ENCODE measurements at places on chromosomes 6 and 20. TPM values are rescaled to one million over a fixed set of nuclear protein-coding genes. Genes with fewer than 3 reads are reported as not detected.

- DNase-seq = no peak
Measured at GRCh38 chr20:34544109-34544796, 14.3 kb upstream of the MAP1LC3A start.

DNA sequence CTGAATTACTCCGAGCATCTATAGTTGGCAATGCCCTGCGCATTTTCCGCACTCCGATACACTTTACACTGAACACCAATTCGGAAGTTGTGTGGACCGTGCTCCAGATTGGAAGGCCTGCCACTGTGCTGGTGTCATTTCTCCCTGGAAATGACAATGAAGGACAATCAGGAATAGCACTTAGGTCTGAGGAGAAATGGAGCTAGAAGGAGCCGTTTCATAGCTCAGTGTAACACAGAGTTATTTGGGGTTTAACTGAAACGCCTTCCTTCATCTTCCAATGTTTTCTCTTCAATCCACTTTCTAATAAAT is 501 bp upstream of the PLA2G7 start:
- DNase-seq = no peak

DNA sequence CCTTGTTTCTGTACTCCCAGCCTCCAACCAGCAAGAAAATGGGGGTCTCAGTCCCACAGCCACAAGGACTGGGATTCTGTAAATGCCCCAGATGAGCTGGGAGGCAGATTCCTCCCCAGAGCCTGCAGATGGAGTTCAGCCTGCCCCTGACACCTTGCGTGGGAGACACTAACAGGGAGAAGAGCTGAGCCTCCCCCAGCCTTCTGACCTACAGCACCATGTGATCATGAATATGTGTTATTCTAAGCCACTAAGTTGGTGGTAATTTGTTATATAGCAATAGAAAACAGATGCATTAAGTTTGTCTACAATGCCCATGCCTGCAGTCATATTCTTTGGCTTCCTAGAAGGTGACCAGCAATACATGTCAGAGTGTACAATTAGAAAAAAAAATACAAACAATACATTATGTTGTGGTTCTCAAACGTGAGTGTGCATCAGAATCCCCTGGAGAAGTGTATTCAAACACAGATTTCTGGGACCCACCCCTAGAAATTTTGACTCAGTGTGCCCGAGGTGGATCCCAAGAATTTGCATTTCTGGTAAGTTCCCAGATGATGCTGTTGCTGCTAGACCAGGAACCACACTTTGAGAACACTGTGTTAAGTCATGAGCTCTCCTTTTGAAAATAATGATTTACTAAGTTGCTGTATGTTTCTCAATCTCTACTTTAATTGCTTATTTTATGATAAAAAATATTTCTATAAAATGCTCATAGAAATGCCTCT is 39.9 kb downstream of the SLC22A3 start:
- DNase-seq = no peak

GRCh38 chr20:47466704-47467459 is 34.8 kb upstream of the NCOA3 start:
- no peak for DNase-seq

- DNase-seq = no peak
Measured at GRCh38 chr20:22180244-22180643, 404.1 kb downstream of the FOXA2 start.

GRCh38 chr6:131937226-131937625 is 13.9 kb downstream of the CCN2 start:
- DNase-seq = no peak

DNA sequence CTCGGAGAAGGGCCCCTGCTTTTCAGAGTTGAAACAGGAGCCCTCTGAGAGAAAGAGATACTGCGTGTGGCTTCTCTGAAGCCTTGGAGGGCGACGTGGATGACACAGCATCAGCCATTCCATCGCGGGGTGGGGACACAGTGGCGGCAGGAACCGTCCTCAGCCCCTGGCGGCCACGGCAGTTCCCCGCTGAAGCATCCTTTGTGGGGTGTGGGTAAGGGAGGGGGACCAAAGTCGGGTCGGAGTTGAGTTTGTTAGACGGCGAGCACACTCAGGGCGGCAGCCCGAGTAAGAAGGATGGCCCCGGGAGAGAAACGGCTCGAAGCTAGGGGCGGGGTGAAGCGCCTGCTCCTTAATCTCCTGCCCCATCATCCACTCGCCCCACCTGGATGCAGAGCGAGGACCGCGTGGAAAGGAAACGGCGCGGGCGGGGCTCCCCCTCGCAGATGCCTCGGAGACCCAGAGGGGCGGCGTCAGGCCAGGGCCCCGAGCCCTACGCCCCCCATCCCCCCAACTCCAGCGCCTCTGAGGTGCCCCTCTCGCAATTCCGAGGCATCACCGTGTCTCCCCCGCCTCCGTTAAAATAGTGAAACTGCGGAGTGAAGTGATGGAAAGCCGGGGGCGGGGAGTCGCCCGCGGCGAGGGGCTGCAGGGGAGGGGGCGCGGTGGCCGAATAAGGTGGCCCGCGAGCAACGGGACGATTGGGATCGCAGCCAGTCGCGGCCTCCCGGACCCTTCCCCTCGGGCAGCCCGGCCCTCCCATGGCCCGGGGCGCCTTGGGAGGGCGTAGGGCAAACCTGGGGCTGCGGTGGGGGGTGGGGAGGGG is 796 bp upstream of the RREB1 start:
- DNase-seq = no peak

GRCh38 chr6:32371229-32371628 is 474 bp downstream of the TSBP1 start:
- peak; percentile 73 for DNase-seq

DNA sequence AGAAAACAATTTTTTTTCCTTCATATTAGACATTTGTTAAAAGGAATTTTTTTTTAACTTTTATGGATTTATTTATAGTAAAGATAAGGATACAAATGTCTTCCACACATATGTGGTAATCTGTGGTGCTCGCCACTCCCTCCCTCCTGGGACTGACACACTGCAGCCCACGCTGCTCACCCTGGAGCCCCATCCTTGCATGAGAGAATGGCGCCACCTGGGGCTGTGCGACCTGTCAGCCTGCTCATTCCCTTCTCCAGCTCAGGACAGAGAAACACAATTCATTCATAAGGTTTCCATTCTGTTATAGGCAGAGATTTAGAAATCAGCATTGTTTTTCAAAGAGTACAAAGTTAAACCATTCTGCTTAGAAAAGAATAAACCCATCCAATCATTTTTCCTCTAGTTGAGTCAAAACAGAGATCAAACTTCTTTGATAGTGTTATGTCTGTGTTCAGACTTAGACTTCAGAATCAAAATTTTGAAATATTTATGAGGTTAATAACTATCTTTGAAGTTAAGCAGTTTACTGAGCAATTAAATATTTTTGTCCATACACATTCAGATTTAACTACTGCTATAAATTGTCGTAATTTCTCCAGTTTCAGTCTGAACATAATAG is 42.8 kb upstream of the DYNLRB1 start:
- DNase-seq = peak; percentile 59

DNA sequence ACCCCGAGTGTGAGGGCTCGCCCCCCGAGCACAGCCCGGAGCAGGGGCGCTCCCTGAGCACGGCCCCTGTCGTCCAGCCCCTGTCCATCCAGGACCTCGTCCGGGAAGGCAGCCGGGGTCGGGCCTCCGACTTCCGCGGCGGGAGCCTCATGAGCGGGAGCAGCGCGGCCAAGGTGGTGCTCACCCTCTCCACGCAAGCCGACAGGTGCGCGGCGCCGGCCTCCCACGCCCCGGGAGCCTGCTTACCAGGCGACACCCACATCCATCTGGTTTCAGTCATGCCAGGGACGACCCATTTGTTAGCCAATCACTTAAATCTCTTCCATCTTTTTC is 73.5 kb upstream of the PBOV1 start:
- no peak for DNase-seq

- DNase-seq = peak; percentile 46
Measured at GRCh38 chr6:10583509-10583901, 62.4 kb downstream of the GCNT2 start.

DNA sequence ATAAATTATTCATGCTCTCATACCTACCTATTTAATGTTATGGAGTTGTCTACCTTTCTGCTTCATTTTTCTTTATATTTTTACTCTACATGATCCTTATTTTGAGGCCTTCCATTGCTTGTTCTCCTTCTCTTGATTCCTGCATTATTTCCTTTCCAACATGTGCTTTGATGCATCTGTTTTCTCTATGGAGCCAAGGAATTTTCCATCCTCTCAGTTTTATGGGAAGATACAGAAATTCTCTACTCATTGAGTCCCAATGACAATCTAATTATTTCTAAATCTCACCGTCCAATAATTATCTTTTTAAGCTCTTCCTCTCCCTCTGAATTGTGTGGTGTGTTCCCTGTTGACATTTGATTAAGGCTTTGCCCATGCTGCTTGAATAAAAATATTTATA is 136.0 kb downstream of the PACRG start:
- no peak for DNase-seq

DNA sequence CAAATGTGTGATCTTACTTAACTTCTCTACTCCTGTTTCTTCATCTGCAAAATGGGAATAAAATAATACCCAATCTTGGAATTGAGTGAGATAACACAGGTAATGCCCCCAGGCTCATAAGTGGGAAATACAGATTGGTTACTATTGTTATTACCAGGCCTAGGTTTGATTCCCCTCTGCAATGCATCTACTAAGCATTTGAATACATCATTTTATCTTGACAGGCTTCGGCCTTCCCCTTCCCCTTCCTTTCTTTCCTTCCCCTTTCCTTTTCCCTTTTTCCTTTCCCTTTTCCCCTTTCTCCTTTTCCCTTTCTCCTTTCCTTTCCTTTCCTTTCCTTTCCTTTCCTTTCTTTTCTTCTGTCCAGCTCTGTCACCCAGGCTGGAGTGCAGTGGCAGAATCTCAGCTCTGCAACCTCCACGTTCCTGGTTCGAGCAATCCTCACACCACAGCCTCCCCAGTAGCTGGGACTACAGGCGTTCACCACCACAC is 7.3 kb upstream of the HNF4A start:
- DNase-seq = no peak

- DNase-seq = no peak
Measured at GRCh38 chr20:60749804-60750602, 502.1 kb upstream of the CDH4 start.

DNA sequence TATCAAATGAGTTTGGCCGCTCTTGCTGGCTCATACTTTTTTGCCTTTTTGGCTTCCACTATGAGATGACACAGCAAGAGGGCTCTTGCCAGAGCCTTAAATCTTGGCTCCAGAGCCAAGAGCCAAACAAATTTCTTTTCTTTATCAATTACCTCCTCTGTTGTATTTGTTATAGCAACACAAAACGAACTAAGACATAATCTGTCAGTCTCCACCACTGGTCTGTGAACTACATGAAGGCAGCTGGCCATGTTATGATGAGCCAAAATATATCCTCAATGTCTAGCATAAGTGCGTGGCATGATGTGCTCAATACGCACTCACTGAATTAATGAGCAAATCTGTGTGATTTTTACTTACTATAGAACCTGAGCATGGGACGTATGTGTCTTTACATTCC is 220.0 kb upstream of the ZNF217 start:
- DNase-seq = no peak

- no peak for DNase-seq
Measured at GRCh38 chr6:14933183-14933544, 312.7 kb upstream of the JARID2 start.

GRCh38 chr6:40721271-40721952 is 134.2 kb upstream of the LRFN2 start:
- no peak for DNase-seq

- DNase-seq = no peak
Measured at GRCh38 chr6:163964789-163965188, 550.3 kb downstream of the QKI start.

DNA sequence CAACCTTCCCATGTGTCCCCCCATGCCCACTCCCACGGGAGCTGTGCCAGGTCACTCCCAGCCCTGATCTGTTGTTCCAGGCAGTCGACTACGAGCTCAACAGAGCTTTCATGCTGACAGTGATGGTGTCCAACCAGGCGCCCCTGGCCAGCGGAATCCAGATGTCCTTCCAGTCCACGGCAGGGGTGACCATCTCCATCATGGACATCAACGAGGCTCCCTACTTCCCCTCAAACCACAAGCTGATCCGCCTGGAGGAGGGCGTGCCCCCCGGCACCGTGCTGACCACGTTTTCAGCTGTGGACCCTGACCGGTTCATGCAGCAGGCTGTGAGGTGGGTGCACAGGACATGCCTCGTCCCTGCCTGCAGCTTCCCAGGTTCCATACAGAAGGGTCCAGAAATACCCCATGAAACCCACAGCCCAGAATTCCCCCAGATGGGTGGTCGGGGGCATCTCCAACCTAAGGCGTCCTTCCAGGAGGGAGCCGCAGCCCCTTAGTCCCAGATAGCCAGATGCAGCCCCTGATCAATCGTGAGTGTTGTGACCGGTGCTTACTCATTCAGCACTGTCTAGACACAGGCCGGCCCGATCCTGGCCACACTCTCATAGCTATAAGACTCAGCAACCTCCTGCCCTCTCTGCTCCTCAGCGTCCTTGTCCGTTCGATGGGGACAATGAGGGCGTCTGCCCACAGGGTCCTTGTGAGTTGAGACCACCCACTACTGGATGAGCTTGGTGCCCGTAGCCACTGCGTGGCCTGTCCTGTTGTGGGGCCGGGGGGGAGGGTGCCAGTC is 142.1 kb downstream of the TAF4 start:
- no peak for DNase-seq

DNA sequence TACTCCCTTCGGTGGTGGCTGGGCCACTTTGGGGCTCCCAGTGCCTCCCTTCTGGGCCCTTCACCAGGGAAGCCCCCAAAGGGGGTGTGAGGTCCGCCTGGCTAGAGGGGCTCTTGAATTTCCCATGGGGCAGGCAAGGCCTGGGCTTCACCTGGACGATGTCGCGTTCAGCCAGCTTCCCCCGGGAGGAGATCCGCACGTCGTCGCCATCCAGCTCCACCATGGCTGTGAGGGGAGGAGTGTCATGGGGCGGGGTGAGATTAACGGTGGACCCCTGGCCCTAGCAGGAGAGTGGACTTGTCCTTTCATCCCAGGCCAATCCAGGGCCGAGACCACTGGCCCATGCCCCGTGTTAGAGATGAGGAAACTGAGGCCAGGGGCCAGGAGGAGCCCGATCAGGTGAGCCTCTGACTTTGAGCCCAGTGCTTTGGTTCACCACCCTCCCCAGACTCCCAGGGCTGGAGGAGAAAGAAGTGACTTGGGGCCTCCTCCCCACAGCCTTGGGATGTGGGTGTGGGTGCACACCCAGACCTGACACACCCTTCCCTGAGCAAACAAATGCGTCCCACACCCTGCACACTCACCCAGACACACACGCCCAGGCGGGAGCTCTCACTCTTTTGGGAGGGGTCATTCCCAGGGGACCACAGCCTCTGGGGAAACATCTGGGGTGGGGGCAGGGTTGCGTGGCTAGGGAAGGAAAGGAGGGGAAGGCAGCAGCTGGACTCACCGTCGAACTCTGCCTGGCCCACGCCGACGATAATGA is 46.1 kb downstream of the RAB44 start:
- DNase-seq = no peak

TRIM40 gene
- not detected for total RNA-seq

SNX21 gene
- 35.7 TPM for total RNA-seq

CRIP3 gene
- 0.34 TPM for total RNA-seq

SLA2 gene
- not detected for total RNA-seq

HLA-DQB2 gene
- not detected for total RNA-seq

BTNL2 gene
- not detected for total RNA-seq

HLA-DOB gene
- not detected for total RNA-seq

LAMA2 gene
- total RNA-seq = 0.74 TPM

PAK5 gene
- total RNA-seq = not detected

WFDC10B gene
- total RNA-seq = not detected
